ENCODE measurements at places on chromosomes 13 and 19.

DNA sequence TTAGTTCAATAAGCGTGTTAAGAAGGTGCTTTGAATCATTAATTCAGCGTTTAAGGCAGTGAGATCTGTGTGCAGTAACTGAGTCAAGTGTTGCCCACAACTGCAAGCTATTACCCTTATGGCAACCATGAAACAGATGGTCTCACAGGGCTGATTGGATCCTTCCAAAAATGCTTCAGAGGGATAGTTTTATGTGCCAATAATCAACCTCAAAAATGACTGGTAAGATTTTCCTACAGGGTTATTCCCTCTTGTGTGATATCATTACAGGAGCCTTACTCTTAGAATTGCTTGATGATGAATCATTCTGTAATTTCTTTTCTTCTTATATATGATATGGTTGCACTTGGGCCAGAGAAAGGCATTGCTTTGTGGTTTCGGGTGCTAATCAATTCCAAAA is 1299.2 kb upstream of the ATXN8OS start:
- no peak for DNase-seq

- DNase-seq: no peak
These were observed 149.5 kb downstream of the PTPRS start for GRCh38 chr19:5191091-5191490.

GRCh38 chr13:94947965-94948371 is 235.6 kb upstream of the SOX21 start:
- DNase-seq: no peak

- DNase-seq: no peak
These were observed 9.9 kb downstream of the PALM3 start for GRCh38 chr19:14051980-14052379.

DNA sequence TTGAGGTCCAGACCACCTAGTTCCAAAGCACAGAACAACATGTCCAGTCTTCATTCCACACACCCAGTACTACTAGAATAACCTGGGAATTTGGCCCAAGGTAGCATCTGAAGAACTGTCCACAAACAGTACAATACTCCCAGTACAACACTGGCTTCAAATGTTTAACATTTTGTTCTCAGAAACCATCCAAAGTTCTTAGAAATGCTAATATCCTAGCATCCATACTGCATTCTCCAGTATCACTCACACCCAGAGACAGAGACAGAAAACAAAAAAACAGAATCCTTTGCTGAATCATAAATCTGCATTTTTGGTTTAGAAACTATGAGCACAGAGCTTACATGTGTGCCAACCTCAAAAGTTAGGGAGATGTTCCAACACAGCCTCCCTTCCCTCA is 490.8 kb downstream of the FOXO1 start:
- DNase-seq: no peak

Data from stimulated activated CD8-positive, alpha-beta memory T cell treated with anti-CD3 and anti-CD28 coated beads, Interleukin-7, amount 100 ng/mL, for 1 hour (primary cell).